ENCODE measurements at places on chromosomes 12 and 14.
A peak's percentile ranks its signal among the peaks of the same experiment; 100 is the strongest.

GRCh38 chr12:47868041-47868440, 36.8 kb downstream of the VDR start:
- no peak for DNase-seq

GRCh38 chr12:71730936-71731335, 23.7 kb upstream of the RAB21 start:
- no peak for DNase-seq

GRCh38 chr14:68707482-68707881, 85.4 kb downstream of the ZFP36L1 start:
- no peak for DNase-seq

DNA sequence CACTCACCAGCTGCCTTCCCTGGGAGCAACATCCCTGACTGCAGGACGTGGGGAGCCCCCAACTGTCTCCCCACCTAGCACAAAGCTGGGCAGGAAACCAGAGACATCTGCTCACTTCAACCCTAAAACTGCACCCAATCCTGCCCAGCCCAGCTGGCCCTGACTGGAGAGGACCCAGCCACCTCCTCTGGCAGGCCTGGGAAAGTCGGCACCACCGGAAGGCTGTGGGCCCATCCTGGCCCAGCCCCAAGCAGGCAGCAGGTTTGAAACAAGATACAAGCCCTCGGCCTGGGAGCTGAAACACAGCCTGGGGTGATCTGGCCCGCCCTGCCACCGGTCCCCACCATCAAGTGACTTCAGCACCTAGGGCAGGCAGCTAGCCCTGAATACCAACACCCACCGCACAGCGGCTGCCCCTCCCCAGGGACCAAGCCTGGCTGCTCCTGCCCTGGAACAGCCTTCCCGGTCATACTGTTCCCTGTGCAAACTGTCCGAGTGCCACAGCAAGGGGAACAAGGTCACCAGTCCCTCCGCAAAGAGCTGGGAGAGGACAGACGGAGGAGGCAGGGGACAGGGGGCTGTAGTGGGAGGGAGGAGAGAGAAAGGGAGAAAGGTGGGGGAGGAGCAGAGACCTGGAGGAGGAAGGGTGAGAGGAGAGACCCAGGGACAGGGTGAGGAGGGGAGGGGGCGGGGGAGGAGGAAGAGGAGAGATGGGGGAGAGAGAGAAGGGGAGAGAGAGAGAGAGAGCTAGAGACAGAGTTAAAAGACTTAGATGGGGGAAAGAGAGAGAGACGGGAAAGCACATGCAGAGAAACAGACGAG, 115.7 kb downstream of the RFLNA start:
- no peak for DNase-seq

DNA sequence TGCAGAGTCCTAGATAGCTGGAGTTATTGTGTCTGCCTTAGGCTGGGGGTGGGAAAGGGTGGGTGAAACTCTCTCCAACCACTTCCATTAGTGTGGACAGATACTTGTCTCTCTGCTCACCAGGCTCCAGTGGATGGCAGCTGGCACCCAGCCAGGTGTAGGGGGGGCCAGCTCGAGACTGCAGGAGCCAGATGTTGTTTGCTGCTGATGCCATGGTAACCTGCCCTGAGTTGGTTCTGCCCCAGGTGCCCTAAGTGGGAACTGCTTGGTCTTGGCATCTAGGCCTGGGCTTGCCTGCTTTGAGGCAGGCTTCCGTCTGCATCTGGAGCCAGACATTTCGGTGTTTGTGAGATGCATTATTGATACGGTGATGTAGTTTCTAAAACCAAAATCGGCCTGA, 82.2 kb downstream of the ADCK1 start:
- DNase-seq = peak; percentile 27

GRCh38 chr12:72081777-72082176, 143.1 kb downstream of the TPH2 start:
- DNase-seq = no peak

GRCh38 chr12:19908830-19909229, 459.5 kb upstream of the PDE3A start:
- DNase-seq = no peak

- DNase-seq = no peak
These were observed 76.4 kb downstream of the GPATCH2L start for GRCh38 chr14:76228138-76228537.

DNA sequence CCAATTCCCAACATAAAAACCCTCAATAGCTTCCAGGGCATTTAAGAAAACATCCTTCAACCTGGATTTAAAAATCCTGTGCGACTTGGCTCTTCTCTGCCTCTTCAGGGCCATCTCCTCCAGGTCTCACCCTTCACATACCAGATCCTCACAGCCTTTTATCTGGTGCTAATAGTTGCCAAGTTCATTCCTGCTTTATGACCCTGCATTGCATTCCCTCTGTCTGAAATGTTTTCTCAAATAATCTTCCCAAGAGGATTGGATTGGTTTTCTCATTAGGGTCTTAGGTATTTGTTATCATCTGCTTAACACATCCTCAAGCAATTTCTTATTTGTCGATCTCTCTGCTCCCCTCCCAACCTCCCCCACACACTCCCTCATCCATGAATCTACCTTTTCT, 832.0 kb downstream of the GALC start:
- no peak for DNase-seq

DNA sequence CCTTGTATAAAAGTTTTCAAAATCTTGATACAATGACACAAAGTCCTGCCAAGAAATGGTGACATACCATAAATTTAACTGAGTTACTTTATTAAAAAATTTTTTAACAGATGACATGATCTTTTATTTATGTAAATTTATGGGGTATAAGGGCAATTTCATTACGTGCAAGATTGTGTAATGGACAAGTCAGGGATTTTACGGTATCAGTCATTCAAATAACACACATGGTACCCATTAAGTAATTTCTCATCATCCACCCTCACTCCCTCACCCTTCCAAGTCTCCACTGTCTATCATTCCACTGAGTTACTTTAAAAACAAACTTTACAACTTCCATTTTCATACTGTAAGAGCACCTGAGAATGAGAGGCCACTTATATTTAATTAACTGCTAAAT, 37.4 kb downstream of the SPTLC2 start:
- DNase-seq = no peak

- no peak for DNase-seq
These were observed 1014.1 kb downstream of the TMTC2 start for GRCh38 chr12:83700838-83701237.

- DNase-seq = no peak
These were observed 153.9 kb upstream of the RFLNA start for GRCh38 chr12:124140944-124141486.

GRCh38 chr12:20269337-20270067, 98.8 kb upstream of the PDE3A start:
- DNase-seq = peak; percentile 7

- DNase-seq = no peak
These were observed 154.3 kb downstream of the CEP83 start for GRCh38 chr12:94305130-94305957.

DNA sequence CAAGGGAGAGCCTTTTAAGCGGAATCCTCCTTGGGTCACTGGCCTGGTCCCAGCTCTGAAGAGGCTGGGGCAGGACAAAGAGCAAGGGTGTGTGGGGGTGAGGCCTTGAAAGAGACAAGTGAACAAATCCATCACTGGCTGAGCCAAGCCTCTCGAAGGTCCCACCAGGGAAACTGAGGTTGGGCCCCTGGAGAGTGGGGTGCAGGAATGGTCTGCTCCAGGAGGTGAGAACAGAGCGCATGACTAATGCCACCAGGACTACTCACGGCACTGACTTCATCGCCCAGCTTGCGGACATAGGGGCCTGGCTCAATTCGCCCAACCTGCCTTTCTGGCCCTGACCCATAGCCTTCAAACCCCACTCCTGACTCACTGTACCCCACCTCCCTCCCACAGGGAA, 19.2 kb upstream of the DEGS2 start:
- no peak for DNase-seq

DNA sequence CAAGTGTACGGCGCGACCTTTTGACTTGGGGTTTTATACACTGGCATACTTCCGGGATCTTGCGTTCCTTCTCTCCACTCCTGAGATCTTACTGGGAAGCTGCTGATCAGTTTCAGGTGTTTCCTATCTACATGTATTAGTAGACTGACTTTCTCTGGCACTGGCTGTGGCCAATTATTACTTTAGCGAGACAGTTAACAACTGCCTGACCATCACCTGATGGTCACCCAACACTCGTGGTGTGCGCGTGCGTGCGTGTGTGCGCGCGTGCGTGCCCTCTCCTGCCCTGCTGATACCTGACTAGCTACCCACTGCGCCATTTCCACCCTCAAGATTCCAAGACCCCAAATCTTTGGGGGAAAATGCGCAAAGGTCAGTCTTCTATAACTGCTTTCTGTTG, 249.9 kb downstream of the AEBP2 start:
- DNase-seq = no peak

GRCh38 chr12:124938587-124938986, 24.1 kb upstream of the UBC start:
- DNase-seq = peak; percentile 36

DNA sequence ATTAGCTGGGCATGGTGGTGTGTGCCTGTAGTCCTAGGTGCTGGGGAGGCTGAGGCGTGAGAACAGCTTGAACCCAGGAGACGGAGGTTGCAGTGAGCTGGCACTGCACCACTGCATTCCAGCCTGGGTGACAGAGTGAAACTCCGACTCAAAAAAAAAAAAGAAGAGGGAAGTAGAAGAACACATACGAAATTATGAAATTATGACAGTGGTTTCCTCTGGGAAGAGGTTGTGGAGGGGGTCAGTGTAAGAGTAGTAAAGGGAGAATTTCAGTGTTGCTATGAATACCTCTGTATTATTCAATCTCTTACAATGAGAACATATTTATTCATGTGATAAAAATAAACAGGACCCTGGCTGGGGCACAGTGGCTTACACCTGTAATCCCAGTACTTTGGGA, 24.7 kb upstream of the CSRNP2 start:
- no peak for DNase-seq

All from small intestine (tissue), 16 donors.